Ammon's horn (tissue), 1 donor: ENCODE measurements at places on chromosomes 12 and 14.

GRCh38 chr14:38116895-38117294, 90.8 kb upstream of the SSTR1 start:
- no peak for DNase-seq

- DNase-seq, result no peak
These were observed 64.0 kb downstream of the FRMD6 start for GRCh38 chr14:51715742-51716141.

DNA sequence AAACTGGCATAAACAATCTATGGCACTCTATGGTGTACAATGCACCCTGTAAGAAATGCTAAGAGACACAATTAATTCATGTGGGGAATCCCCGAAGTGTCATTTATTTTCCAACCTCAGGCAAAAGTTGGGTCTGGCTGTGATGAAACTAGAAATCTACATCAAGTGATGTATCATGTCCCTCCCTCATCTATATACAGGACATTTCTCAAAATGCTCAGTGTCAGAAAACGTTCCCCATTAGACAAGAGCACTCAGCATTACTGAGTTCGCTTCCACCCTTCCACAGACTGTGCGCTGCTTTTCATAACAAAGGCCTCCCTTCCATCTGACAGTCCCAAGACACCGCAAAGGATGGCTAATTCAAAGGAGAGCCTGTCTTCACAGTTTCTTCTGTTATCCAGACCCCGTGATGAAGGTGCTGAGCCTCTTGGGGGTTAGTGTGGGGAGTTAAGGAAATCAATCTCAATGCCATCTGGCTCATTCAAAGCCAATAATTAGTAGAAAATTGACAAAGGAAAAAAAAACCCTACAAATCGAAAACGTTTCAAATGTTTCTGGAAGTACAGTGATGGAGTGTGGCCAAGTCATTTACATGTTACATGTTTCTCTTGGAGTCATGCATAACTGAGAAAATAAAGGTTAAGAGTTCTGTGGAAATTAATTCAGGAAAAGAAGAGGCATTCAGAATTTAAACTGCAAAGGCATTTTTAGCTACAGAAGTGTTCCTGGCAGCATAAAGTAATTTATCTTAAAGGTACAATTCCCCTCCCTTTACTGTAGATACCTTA, 7.5 kb downstream of the CCDC88C start:
- DNase-seq, result no peak

- peak; percentile 15 for DNase-seq
These were observed 396.8 kb downstream of the NUAK1 start for GRCh38 chr12:105741786-105742566.

DNA sequence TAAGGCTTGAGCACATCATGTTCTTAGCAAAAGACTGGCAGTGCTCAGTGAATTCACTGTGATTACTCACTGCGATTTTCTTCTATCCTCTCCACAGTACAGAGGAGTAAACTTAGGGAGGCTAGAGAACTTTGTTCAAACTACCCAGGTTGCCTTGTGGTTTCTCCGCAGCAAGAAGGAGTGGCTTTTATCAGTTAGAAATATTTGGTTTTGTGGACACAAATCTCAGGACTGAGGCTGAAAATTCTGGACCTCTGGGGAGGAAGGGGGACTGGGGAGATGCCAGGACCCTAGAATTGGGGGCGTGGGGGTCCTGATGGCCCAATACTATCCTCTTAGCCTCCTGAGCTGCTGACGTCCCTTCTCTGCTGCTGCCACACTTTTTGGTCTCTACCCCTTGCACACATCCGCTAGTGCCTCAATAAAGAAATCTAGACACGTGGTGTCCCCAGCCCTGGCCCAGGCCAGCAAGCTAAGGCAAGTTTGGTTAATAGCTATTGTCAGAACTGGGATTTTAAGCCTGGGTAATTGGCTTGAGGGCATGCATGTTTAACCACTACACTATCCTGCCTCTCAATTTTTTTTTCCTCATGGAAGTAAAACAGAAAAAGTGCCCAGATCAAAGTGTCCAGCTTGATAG, 842 bp downstream of the OAS2 start:
- no peak for DNase-seq

- DNase-seq, result no peak
These were observed 463 bp downstream of the NACA start for GRCh38 chr12:56724701-56724971.
